ENCODE measurements at places on chromosomes 2 and 18. TPM values are rescaled to one million over a fixed set of nuclear protein-coding genes. Genes with fewer than 3 reads are reported as not detected.

Gene HES6
- 5.4 TPM for total RNA-seq

Gene CAPN14
- 0.21 TPM for total RNA-seq

Gene ABCG8
- total RNA-seq, result not detected

Gene TRMT61B
- 13.7 TPM for total RNA-seq

Gene B3GNT2
- 64.8 TPM for total RNA-seq

Gene FAM161A
- 0.52 TPM for total RNA-seq

Gene ABCG5
- total RNA-seq, result not detected

Gene LAMA1
- not detected for total RNA-seq

Gene PLEKHA3
- 17.6 TPM for total RNA-seq

Gene MAPRE3
- total RNA-seq, result 0.42 TPM

Gene OR6B2
- not detected for total RNA-seq

Gene RESP18
- total RNA-seq, result not detected

Gene NEU2
- total RNA-seq, result not detected

Gene LCT
- 0.10 TPM for total RNA-seq

Gene LINC00305
- not detected for total RNA-seq

Gene CDKL4
- total RNA-seq, result not detected

Gene KANSL3
- total RNA-seq, result 50.2 TPM

Gene SERPINB13
- not detected for total RNA-seq

Gene DSG4
- total RNA-seq, result not detected

Gene EGR4
- 0.52 TPM for total RNA-seq

Gene ELOA2
- total RNA-seq, result under 0.01 TPM

Gene CRYGC
- total RNA-seq, result not detected

Gene EDAR
- 2.5 TPM for total RNA-seq

Gene ZAP70
- total RNA-seq, result 137 TPM

Gene MAP2
- total RNA-seq, result 0.73 TPM

Gene DDX1
- 55.5 TPM for total RNA-seq

Gene G6PC2
- not detected for total RNA-seq

Gene DPP4
- total RNA-seq, result 22.6 TPM

Gene RIT2
- not detected for total RNA-seq

Gene HRH4
- 0.42 TPM for total RNA-seq

Gene TWIST2
- total RNA-seq, result 0.21 TPM

Gene MBP
- 80.7 TPM for total RNA-seq

Gene ALPP
- not detected for total RNA-seq

Gene SPHKAP
- not detected for total RNA-seq

Gene PRSS56
- not detected for total RNA-seq

Gene PROKR1
- total RNA-seq, result under 0.01 TPM

Gene THSD7B
- not detected for total RNA-seq

Gene ANKRD30BL
- total RNA-seq, result not detected

Gene TMEM200C
- total RNA-seq, result under 0.01 TPM

Gene CIDEA
- total RNA-seq, result not detected

Gene GPAT2
- total RNA-seq, result 1.3 TPM

Gene RAB6C
- total RNA-seq, result 0.10 TPM

Gene CMPK2
- 12.8 TPM for total RNA-seq

Gene UGT1A3
- not detected for total RNA-seq

Gene YWHAQ
- total RNA-seq, result 144 TPM

Gene TCF7L1
- total RNA-seq, result not detected

Gene KCNK3
- 0.21 TPM for total RNA-seq

Gene FAM228B
- total RNA-seq, result 26.2 TPM

Gene MBD5
- total RNA-seq, result 25.1 TPM

Gene C2orf81
- 0.94 TPM for total RNA-seq

Gene VAMP5
- total RNA-seq, result 8.9 TPM

Gene OBSL1
- total RNA-seq, result 0.52 TPM

Gene CCDC74B
- 0.10 TPM for total RNA-seq

Gene LIPG
- not detected for total RNA-seq

Gene RAMP1
- 2.1 TPM for total RNA-seq
